ENCODE measurements at places on chromosomes 1 and 21.

DNA sequence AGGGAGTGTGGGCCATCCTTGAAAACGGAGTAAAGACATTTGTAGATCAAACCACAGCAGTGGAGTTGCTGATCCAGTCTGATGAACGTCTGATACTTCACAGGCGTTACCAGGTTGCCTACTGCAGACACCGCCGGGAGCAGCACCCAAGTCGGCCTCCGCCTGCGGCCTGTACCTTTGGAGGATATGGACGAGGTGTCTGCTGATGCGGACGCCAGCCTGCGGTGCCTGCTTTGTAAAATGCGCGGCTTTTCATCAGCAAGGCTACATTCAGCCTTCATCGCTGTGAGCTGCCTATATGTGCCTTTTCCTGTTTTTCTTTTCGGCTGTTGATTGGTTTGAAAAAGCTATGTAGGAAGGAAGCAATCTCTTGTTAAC, 16.0 kb downstream of the SLX9 start:
- DNase-seq = no peak

- no peak for DNase-seq
Observed at GRCh38 chr1:12600880-12601633, 17.0 kb downstream of the DHRS3 start.

- no peak for DNase-seq
Observed at GRCh38 chr1:234715252-234716014, 105.5 kb upstream of the IRF2BP2 start.

DNA sequence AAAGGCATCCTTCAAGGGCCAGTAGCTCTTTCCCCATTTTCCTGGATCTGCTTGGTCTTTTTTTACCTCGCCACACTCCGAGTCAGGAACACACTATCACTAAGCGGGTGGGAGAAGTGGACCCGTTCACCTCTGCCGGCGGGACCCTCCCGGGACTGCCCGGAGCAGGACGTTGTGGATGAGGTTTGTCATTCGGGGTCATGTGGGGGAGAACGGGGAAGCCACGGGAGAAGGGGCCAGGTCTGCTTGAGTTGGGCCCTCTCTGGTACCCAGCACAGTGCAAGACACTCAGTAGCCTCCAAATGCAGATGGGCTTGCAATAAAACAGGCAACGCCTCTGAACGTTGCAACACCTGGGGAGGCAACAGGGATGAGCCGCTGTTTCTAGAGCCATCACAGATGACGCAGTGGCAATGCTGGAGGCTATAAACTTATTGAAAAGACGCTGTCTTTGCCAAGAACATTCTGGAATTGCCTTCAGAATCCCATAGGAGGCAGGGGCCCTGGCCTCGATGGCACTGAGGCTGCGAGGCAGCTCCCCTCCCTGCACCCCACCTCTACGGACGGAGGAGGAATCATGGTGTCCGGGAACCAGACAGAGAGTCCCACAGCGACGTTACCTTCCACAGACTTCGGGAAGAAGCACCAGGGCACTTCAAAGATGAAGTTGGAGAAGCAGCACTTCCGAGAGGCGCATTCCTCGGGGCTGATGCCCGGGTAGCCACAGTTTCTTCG, 3.8 kb downstream of the TFF2 start:
- DNase-seq = no peak

DNA sequence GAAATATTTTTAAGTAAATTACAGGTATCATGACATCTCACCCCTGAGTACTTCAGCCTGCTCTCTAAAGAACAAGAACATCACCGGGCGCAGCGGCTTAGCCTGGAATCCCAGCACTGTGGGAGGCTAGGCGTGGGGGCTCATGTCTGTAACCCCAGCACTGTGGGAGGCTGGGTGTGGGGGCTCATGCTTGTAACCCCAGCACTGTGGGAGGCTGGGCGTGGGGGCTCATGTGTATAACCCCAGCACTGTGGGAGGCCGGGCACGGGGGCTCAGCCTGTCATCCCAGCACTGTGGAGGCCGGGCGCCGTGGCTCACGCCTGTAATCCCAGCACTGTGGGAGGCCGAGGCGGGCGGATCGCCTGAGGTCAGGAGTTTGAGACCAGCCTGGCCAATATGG, 7.7 kb upstream of the CDK11B start:
- no peak for DNase-seq

DNA sequence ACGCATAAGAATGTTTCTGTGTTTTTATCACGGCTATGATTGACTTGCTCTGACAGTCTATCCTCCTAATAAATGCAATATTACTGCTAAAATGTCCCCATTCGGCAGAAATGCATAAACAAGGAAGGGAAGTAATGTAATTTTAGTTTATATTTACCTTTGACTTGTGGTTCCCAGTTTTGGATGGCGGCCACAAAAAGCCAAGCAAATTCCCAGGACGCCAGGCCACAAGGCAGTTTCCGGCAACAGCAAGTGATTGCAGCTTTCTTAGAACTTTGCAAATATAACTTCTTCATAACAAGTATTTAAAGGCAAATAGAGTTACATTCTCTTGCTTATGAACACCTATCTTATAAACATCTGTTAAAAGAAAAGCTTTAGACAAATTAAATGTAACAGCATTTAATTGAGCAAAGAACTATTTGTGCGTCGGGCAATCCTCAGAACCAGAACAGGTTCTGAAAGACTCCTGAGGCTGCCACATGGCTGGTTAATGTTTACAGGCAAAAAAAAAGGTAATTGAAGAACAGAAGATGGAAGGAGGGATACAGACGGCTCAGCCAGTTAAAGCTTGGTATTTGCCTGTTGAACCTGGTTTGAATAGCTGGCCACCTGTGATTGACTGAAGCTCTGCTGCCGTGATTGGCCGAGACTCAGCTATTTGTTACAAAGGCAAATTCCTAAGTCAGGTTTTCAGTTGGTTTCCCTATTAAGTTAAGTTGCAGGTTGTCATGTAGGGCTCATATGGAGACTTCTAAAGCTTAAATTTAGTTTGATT, 80.8 kb downstream of the C21orf91 start:
- DNase-seq = no peak

GRCh38 chr1:156164125-156164831, 10.9 kb downstream of the SEMA4A start:
- no peak for DNase-seq

DNA sequence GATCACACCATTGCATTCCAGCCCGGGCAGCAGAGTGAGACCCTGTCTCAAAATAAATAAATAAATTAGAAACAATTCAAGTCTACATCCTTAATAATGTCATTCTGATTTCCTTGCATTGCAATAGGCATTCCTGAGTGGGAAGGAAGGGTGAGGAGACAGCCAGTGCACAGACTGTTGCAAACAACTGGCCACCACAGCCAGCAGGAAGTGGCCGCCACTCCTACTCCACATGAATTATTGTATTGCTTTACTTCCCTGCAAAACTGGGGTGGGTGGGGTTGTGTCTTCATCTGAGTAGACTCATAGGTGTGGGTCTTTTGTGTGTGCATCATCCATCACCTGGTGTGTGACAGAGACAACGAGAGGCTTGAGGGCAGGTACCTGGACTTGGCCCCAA, 60.1 kb downstream of the OPTC start:
- no peak for DNase-seq

DNA sequence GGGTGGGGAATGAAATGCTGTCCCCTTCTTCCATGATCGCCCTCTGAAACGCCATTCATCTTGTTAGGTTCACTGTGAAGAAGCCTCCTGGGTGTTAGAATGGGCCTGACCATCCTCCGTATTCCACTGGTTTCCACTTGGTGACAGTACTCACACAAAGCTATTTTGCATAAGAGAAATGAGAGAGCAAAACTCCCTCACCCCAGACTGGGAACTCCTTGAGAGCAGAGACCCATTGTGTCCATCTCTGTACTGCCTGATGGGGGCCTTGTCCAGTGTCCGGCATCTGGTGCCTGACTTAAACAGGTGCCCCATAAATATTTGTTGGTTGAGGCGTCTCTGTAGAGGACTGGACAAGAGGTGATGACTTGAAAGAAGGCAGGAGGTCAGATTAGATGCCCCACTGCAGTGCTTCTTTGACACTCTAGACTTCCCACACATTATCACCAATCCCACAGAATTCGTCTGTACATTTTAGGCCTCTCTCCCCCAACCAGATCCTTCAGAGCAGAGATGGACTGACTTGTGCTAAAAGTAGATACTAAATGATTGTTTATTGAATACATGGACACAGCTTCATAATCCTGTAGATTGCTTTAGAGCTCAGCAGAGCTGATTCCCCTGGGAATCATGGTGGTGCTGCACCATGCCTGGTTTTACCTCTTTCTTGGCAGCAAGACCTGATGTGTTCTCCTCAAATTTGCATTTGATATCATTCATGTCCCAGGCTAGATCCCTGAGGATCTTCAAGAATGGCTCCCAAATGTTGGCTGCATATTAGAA, 22.4 kb upstream of the KCNA2 start:
- DNase-seq = no peak

DNA sequence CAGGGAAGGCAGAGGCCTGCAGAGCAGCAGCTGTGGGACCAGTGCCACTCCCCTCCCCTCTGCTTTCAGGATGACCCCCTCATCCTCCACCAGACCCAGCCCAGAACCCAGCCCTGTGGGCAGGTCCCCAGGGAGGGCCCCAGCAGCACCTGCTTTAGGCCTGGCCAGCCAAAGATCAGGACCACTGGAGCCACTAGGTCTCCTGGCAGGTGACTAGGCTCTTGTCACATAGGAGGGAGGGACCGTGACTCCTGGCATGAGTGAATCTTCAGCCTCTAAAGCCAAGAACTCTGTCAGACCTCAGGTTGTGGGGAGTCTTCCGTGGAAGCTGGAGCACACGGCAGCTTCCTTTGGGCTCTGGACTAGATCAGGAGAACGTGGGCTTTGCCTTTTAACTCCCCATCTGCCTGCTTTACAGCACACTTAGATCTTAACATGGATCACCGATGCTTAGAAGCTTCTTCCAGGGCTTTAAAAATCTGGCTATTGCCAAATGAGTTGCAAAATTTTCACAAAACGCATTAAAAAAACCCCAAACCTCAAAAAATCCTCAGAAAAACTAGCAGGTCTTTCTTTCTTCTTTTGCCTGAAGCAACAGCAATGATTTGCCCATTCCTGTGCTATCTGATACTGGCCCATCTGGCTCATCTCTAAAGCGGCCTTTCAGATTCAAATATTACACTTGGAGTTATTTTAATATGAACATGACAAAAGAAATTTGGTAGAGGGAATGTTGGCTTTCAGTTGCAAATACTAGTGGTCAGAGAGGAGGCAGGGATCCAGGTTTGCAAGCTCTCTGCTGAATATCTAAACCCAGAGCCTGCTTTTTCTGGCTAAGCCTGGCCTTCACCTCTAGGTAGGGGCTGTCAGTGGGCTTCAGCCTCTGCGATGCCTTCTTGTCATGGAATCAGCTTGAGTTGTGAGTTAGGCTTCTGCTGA, 235.2 kb downstream of the SDCCAG8 start:
- no peak for DNase-seq

DNA sequence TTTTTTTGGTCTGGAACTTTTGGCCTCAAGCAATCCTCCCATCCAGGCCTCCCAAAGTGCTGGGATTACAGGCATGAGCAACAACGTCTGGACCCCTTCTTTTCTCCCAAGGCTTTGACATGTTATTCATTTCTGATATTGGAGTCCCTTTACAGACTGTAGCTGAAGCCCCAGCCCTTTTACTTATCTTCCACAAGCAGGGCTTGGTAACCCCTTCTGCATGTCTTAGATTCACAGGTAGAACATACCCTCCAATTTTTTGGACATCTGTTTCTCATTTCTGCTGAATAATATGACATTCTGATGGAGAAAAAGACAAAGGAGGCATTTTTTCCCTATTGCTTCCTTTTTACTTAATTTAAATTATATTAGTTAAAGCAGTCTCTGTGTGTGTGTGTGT, 39.2 kb upstream of the RGS21 start:
- no peak for DNase-seq

DNA sequence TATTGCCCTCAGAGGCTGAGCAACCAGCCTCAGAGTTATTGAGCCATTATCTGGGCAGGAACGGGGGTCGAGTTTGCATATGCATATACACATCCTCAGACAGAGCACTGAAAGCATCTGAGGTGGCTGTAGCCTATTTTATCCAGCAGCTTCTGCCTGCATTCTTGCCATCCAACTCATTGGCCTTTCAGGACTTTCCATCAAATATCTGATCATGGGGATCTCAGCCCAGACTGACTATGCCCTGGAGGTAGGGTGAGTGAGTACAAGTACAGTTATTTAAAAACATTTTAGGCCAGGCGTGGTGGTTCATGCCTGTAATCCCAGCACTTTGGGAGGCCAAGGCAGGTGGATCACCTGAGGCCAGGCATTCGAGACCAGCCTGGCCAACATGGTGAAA, 1.8 kb upstream of the MTF1 start:
- DNase-seq = peak; percentile 30

DNA sequence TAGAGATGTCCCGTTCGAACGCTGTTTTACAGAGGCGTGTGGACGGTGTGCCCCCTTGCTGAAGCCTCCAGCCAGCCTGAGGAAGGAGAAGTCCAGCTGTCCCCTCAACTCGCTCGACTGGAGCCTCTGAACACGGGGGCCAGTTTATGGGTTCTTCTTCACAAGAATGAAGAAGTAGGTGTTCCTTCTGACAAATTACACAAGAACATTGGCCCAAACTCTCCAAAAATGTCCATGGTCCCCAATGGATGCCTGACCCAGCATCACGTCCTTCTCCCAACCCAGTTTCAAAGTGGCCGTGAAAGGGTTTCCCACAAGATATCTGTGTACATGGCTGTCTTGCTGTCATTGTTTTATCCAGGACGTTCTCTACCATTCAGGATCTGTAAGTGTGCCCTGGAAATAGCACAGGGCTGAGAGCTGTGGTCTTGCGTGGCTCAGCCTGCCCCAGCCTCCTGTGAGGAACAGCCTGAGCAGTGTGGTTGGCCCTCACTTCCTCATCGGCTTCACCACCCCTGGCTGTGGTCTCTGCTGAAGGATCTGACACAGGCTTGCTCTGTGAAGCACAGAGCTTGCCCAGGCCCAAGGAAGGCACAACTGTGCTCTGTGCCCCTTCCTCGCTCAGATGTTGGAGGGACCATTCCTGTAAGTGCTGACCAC, 1.0 kb upstream of the S100B start:
- DNase-seq = no peak

GRCh38 chr1:9275567-9276034, 17.1 kb upstream of the SPSB1 start:
- DNase-seq = peak; percentile 95

DNA sequence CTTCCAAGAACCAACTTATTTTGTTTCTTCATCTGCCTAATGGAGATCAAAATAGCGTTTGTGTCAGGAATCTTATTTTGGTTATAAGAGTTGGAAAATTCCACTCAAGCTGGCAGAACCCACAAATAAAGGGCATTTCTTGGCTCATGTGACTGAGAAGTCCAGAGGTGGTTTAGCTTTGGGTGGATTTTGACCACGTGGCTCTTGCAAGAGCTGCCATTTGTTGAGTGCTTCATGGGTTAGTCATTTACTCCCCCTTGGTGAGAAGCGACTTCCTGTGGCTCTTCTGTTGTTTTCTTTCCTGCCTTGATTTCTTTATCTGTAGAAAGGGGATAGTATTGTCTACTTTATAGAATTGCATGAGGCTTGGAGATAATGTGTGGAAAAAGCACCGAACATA, 9.5 kb upstream of the RNF186 start:
- peak; percentile 18 for DNase-seq

- DNase-seq = peak; percentile 16
Observed at GRCh38 chr1:67687198-67687545, 2.2 kb downstream of the GADD45A start.
